Activated T-helper 2 cell treated with anti-CD3 and anti-CD28 coated beads, Interferon-gamma antibody, Interleukin-2, Interleukin-4, amounts not matched to agents 10 μg/mL and 5 μg/mL and 100 μg/mL, durations not matched to agents 14 hours and 24 hours and 36 hours (primary cell): ENCODE measurements at places on chromosomes 11 and 22. TPM values are rescaled to one million over a fixed set of nuclear protein-coding genes. Genes with fewer than 3 reads are reported as not detected.

DNA sequence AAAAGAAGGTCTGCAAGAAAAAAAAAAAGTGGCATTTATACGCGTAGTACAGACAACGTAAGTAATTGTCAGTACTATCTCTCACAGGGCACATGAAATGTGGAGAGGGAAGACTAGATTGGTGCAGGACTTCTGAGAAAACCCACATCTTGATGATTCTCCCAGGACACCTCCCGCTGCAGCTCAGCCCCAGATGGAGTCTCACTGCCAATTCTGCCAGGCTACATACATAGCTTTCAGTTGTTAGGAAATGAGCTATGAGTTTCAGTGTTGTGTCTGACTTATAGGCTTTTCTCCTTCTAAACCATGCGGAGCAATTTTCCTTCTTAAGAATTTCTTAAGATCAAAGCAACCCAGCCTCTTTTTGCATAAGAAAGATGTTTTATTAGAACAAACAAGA lies 9.6 kb downstream of the OR5A2 start:
- no peak for DNase-seq

GRCh38 chr11:93143186-93143585 lies 54.6 kb downstream of the SLC36A4 start:
- no peak for DNase-seq

- DNase-seq, result no peak
Measured at GRCh38 chr11:58927393-58928106, 11.7 kb upstream of the GLYATL1 start.

DNA sequence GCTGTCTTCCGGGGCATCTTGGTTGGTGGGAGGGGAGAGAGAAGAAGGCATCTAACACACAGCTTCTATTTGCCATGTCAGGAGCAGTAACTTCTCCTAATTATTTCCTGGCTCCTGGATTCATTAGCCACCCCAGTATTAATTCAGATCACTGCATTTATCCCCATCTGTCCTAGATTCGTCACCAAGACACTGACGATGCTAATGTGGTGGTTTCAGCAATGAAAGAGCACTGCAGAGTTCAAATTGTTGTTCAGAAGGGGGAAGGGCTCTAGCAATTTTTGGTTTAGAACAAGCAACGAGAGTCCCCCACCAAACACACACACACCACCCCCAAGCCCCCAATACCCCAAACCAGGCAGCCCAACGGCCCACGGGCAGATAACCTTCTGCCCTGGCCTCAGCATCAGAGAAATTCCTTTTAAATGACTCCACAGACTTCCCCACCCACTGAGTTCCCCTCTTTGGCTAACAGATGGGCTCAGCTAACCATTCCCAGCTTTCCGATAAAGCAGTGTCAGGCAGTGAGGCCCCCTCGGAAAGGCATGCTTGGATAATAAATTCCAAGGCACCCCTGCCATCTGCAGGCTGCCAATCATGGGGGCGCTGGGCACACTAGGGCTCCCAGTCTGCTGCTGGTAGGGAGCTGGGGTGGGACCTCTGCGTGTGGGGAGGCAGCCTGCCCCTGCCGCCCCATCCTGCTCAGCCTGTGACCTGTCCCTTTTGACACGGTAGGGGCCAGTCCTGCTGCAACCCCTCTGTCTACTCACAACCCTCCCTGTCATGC lies 453.5 kb downstream of the MIAT start:
- DNase-seq, result no peak

DNA sequence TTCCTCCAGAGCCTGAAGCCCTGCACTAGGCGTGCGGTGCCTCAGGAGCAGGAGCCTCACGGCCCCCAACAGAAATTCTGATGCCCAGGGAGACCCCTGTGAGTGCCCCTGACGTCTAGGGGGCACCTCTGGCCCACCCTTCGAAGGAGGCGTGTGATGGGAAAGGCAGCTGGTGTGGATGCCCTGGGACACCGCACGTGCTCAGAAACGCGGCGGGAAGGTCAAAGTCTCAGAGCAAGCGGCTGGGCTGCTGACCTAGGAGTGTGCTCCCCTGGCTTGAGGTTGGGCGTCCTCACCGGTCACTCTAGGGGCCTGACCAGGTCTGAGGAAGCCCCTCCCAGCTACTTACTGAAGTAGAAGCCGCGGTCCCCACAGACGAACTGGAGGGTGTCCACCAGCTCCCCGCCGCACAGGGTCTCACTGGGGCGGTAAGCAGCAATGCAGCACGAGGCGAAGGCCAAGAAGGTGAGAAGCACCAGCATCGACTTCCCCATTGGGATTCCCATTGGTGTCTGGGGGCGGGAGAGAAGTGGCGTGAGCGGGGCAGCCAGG lies 4.1 kb downstream of the IGF2 start:
- DNase-seq, result no peak

DNA sequence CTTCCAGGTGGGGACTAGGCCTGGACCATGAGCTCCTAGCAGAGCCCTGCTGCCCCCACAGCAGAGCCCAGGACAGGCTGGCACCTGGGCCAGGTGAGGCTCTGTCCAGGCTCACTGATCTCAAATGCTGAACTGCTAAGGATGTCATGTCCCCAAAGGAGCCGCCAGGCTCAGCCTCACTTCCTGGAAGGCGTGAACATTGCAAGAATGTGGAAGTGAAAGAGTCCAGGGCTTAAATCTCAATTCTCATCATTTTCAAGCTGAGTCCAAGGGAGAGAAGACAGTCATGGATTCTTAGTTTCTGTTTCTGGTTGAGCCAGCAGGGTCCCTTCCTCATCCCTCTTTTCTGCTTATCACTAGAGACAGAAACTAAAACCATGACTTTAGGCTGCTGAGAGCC lies 5.0 kb downstream of the ASCL2 start:
- peak; percentile 12 for DNase-seq

DNA sequence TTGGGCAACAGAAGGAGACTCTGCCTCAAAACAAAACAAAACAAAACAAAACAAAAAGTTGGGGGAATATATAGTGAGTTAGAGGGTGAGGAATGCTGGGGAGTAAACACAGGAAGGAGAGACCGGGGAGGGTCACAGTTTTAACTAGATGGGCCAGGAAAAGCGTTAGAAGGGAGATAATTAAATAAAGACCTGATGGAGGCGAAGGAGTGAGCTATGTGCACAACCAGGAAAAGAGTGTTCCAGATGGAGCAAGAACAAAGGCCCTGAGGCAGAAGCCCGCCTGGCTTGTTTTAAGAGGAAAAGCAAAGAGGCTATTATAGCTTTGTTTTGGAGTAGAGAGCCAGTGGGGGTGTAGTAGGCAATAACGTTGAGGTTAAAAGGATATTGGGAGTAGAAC lies 4.8 kb upstream of the PLA2G6 start:
- DNase-seq, result no peak

DNA sequence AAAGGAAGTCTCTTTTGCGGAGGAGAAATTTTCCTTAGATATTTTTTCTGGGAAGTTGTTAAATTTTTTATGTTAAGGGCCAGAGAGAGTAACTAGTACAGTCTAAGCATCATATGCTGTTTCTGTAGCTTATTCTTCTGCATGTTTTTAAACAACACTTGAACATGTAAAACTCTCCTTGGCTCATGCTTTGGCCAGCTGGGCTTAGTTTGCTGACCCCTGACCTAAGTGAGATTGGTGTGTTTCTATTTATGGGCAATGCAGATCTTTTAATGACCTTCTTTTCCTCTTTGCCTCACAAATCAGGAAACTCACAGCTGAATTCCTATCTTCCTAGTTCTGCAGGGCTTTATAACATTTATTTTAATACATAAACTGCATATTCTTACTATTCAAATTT lies 942.5 kb downstream of the OPCML start:
- no peak for DNase-seq

DNA sequence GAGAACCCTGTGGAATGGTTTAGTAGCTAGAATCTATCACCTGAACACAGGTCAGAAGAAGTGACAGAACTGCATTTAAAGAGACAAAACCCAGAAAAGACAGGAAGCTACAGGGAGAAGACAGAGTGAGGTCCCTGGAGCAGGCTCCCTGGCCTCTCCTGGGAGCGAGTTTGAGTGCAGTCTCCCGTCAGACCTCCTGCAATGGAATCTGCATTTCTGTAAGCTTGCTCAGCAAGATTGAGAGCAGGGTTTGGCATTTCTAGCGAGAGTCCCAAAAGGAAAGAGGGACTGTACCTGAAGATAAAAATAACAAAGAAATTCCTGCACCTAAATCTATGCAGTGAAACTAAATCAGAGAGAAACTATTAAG lies 74.2 kb downstream of the MORC2 start:
- DNase-seq, result no peak

GRCh38 chr11:45457649-45458048 lies 171.5 kb upstream of the SYT13 start:
- no peak for DNase-seq

- DNase-seq, result no peak
Measured at GRCh38 chr22:20803696-20804324, 29.9 kb downstream of the SERPIND1 start.

- no peak for DNase-seq
Measured at GRCh38 chr22:46057246-46058090, 80.5 kb upstream of the WNT7B start.

DNA sequence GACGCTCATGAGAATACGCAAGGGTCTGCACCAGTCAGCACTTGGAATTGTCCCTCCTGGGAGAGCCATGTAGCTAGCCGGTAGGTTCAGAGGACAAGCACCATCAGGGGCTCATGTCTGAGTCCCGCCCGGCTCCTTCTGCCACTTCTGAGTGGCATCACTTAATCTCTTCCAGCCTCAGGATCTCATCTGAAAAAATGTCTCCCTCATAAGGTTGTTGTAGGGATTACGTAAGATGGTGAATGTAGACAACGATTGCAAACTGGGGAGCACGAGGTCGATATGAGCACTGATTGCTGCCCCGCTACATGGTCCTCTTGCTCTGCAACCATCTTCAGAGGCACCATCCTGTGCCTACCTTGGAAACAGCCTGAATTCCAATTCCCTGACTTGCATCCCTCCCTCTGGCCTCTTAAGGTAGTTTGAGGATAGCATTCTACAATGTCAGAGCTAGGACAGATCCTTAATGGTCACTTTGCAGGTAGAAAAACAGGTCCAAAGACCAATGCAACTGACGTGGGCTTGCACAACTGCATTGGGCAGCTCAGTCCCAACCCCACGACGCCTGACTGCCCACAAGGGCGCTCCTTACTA lies 115.8 kb upstream of the TMEM45B start:
- no peak for DNase-seq

DNA sequence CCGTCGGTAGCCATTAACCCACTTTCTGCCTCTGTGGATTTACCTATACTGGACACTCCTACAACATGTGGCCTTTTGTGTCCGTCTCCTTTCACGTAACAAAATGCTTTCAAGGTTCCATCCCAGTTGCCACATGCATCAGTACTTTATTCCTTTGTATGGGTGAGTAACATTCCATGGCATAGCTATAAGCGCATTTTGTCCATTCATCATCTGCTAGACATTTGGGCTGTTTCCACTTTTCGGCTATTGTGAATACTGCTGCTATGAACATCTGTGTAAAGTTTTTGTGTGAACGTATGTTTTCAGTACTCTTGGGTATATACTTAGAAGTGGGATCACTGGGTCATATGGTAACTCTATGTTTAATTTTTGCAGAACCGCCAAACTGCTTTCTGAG lies 257.2 kb downstream of the ST3GAL4 start:
- DNase-seq, result no peak

- DNase-seq, result no peak
Measured at GRCh38 chr11:96309016-96309642, 33.9 kb downstream of the MAML2 start.

GRCh38 chr11:125020342-125020741 lies 42.8 kb upstream of the SLC37A2 start:
- no peak for DNase-seq

- DNase-seq, result no peak
Measured at GRCh38 chr11:16678466-16679116, 59.9 kb upstream of the C11orf58 start.

GRCh38 chr11:57487920-57488659 lies 27.4 kb downstream of the SLC43A1 start:
- no peak for DNase-seq

DNA sequence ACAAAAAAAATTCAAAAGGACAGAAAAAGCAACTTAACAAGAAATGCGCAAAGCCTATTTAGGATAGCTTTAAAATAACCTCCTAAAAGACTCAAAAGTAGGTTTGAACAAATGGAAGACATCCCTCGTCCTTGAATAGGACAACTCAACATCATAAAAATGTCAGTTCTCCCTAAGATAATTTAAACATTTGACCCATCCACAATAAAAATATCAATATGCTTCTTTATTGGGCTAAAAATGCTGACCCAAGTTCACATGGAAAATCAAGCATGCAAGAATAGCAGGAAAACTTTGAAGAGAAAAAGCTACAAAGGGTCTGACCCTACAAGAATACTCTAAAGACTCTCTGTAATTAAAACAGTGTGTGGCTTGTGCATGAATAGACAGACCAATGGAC lies 12.1 kb upstream of the KCTD17 start:
- no peak for DNase-seq

GRCh38 chr22:40954113-40954512 lies 2.9 kb downstream of the RBX1 start:
- DNase-seq, result no peak

DNA sequence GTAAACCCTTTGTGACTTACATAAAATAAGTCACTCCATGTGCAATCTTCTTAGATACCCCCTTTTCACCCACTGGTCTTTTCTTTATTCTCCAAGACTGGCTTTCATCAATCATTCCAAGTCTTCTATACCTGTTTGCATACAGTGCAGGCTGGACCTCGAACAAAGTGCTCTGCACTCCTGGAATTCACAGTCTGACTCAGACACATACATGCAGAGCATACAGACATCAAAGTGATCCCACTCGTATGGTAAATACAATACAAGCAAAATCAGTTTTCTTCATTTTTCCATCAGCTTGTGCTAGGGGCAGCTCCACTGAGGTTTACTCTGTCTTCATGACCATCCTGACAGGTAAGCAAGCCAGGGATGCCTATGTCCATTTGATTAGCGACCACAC lies 16.8 kb upstream of the TMPRSS5 start:
- DNase-seq, result no peak

DNA sequence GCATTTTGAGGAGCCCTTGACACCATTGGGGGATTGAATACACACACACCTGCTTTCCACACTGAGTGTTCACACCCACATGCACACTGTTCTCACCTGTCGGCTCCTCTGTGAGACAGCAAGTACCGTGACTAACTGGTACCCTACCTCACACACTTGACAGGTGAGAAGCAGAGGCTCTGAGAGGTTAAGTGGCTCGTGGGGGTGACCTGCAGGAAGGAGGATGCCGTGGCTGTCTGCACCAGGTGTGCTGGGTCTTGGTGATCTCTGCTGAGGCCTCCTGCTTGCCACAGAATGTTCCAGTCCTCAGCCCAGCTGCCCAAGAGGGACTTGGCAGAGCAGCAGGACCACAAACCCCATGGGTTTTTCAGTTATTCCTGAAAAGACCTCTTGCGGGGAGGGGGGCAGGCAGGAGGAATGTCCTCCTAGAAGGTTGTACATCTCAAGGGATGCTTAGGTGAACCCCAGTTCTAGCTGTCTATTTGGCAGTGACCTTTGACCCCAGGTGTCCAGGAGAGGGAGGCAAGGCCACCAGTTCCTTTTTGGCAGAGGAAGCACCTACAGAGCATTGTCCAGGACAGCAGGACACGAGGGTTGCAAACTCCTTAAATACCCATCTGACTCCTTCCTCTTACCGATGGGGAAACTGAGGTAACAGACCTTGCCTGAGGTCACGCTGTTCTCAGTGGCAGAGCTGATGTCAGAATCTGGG lies 66.0 kb downstream of the SHISAL1 start:
- DNase-seq, result peak; percentile 3

Gene CDC45
- 101 and 108 TPM in 2 replicates for total RNA-seq

Gene PARVG
- 73.5 and 75.6 TPM in 2 replicates for total RNA-seq

Gene TUBA8
- 1.8 and 2.3 TPM in 2 replicates for total RNA-seq

Gene GRAP2
- 44.1 and 46.5 TPM in 2 replicates for total RNA-seq

Gene SCGB1D2
- not detected in 2 replicates for total RNA-seq

Gene JRKL
- total RNA-seq, result 11.8 and 12.9 TPM in 2 replicates

Gene PANX3
- not detected in 2 replicates for total RNA-seq

Gene SHISA8
- 1.0 and 1.7 TPM in 2 replicates for total RNA-seq

Gene NDUFS3
- 132 and 142 TPM in 2 replicates for total RNA-seq

Gene MAPK8IP2
- total RNA-seq, result 0.09 and 0.16 TPM in 2 replicates

Gene HARBI1
- 3.8 and 4.7 TPM in 2 replicates for total RNA-seq

Gene TSGA10IP
- not detected in 2 replicates for total RNA-seq
